ENCODE measurements at places on chromosomes 13 and 19.

DNA sequence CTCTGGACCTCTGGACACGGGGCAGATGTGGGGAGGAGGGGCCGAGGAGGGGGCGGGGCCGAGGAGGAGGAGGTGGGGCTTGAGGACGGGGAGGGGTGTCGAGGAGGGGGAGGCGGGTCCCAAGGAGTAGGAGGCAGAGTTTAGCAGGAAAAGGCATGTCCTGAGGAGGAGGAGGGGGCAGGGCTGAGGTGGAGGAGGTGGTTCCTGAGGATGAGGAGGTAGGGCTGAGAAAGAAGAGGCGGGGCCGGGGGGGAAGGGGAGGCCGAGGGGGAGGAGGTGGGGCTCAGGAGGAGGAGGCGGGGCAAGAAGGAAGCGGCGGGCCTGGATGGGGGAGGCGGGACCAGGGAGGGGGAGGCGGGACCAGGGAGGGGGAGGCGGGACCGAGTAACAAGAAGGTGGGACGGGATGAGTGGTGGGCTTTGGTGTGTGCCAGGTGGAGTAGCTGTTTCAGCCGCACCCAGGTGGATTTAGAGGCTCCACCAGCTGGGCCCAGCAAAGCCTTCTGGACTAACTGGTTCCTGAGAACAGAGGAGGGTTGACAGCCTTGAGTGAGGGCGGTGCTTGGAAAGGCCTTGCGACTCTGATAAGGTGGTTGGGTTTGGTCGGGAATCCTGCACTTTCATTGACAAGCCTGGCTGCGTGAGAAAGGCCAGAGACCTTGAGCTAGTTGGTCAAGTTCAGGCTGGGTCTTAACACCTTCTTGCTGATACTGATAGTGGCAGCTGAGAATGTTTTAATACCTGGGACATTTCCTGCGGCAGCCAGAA lies 7.7 kb downstream of the TECR start:
- DNase-seq: peak; percentile 33

- DNase-seq: peak; percentile 2
Observed at GRCh38 chr13:74372511-74372910, 238.3 kb upstream of the KLF12 start.

DNA sequence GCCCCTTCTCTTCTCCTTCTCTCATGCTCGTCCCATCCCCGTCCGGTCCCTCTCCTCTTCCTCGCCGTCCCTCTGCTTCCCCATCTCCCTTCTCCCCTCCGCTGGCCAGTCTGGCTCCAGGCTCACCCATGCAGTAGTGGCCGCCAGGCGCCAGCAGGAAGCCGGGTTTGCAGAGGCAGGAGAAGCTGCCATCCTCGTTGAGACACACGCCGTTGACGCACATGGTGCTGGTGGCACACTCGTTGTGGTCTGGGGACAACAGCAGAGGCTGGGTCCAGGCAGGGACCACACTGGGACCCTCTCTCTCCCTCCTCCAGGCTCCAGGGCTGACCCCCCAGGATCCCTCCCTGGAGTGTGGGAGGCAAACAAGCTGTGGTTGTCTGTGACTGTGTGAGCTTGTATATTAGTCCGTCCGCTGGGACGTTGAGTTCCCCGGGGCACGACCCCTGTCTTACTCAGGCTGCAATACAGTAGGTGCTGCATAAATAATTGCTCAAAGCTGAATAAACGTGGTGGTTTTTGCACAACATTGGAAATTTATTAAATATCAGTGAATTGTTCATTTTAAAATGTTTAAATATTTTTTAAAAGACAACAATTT lies 16.4 kb downstream of the FBN3 start:
- no peak for DNase-seq

DNA sequence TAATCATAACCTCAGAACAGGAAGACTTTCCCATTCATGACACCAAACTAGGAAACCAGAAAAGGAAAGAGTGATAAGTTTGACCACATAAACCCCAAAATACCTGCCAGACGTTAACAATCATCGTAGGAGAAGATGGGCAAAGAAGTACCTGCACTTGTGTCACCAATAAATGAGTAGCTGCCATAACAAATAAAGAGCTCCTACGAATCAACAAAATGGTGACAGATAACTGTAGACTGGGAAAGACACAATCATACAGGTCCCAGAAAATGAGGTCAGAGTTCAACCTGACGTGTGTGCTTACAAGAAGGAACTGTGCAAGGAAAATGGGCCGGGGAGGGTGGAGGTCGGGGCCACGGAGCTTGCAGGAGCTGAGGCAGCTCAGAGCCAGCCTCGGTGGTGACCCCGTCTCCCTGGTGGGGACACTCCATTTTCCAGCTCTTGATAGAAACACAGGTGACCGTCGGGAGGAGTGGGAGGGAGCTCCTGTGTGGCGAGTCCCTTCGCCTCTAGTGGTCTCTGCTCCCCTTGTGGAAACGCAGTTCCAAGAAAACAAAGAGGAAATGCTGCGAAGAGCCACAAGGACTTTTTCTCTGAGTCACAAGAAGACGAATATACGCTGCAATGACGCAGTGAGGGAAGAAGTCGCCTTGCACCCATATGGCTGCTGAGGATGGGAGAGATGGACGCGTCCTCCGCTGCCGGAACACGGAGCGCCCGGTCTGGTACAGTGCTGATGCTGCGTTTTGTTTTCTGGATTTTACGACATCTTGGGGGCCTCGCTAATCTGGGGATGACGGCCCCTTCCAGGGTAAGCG lies 9.5 kb downstream of the PIP5K1C start:
- no peak for DNase-seq

- DNase-seq: no peak
Observed at GRCh38 chr19:18856385-18857126, 24.8 kb downstream of the UPF1 start.

GRCh38 chr19:12331211-12331941 lies 2.1 kb downstream of the ZNF563 start:
- no peak for DNase-seq

DNA sequence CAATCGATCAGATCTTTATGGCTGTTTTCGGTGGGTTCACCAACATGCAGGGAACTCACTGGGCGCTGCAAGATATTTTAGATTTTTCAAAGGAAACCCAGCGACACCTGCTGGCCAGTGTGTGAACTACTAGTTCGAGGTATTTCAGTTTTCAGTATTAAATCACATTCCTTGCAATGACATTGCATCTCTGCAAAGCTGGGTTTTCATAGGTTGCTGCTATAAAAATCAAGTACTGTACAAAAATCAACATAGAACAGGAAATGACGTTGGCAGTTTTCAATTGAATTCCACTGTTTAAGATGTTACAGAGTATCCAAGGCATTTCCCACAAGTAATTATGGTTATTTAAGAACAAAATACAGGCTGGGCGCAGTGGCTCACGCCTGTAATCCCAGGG lies 17.6 kb downstream of the LIG1 start:
- DNase-seq: peak; percentile 68

DNA sequence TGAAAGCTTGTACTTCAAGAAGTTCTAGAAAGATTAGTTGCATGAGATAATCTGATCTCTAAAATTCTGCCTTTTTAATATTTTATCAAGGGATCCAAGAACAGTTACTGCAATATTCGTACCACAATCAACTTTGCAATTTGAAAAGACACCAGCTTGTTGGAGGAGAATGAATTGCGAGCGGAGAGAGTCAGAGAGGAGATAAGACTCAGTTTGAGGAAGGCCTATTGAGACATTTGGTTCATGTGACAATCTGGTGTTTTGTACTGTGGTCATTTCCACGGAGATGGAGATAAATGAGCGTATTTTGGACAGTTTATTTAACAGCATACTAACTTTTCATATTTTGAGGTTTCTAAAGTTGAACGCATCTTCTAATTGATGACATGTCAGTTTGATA lies 1276.0 kb downstream of the EFNB2 start:
- DNase-seq: no peak

DNA sequence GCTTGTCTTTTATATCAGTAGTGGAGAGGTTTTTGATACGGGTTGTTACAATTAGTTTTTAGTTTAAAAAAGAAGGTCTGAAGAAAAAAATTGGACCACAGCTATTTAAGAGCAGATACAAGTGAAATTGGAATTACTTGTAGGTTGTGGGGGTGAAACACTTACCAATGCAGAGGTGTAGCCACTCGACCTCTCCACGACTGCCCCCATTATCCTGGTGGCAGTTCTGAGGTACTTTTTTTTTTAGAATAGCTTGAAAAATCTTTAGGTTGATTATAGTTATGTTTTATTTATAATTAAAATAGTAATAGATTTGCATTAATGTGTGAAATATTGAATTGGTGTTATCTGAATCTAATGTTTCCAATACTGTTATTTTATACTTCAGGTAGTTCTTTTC lies 60.7 kb downstream of the PAN3 start:
- DNase-seq: no peak

GRCh38 chr19:40387155-40387554 lies 2.8 kb downstream of the HIPK4 start:
- no peak for DNase-seq

GRCh38 chr19:47881757-47882156 lies 4.4 kb downstream of the SULT2A1 start:
- no peak for DNase-seq

DNA sequence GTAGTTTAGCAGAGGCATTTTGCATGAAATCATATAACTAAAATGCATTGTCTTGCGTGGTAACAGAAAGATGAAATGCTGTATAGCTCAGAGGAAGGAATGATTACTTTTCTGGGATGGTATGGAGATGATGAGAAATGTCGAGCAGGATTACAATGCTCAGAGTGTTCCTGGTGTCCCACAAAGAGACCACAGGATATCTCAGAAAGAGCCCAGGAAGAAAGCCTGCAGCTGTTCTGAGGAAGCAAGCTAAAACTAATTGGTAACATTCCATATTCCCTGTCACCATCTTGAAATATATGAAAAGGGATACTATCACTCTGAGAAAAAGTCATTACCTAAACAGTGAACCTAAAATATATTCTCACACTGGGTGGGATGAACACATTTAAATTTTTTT lies 233.1 kb downstream of the POU4F1 start:
- DNase-seq: no peak

GRCh38 chr19:36605101-36605876 lies at the start of gene ZNF382:
Gene ZNF382 (plus strand): TSS chr19:36605313. CDS start chr19:36609915, 4,602 bp downstream.
- DNase-seq: peak; percentile 70

- DNase-seq: no peak
Observed at GRCh38 chr13:112831801-112832200, 137.2 kb upstream of the MCF2L start.

GRCh38 chr13:75514080-75514995 lies 23.3 kb downstream of the COMMD6 start:
- DNase-seq: peak; percentile 40

GRCh38 chr13:114282041-114282670 lies 755 bp downstream of the UPF3A start:
- DNase-seq: peak; percentile 73

DNA sequence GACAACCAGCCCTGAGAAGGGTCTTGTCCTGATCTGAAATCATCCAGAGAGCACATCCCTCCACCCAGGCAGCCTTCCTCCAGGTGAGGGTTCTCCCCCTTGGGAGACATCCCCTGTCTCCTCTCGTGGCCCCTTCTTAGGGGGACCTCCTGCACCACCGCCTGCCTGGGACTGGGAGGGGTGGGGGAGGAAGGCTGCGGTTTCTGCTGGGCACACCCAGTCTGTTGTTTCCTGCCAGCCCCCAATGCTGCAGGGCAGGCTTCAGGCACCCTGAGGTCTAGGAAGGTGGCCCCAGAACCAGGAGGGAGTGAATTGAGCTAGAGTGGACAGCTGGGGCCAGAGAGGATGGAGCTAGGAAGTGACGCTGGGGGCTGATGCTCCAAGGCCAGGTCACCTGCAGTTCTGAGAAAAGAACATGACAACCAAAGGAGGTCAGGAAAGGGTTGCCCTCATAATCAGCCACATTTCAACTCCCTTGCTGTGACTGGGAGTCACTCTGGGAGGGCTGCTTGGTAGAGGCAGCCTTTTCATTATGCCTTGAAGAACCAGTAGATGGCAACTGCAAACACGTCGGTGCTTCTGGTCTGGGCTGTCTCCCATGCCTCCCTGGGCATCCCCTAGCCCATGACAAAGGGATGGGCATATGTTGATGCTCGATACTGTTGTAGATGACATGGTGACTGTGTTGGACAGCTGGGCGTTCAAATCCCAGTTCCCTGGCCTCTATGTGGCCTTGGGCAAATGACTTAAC lies 1.4 kb downstream of the ARHGEF18 start:
- DNase-seq: no peak

GRCh38 chr19:13078897-13079541 lies 23.6 kb downstream of the LYL1 start:
- no peak for DNase-seq

- no peak for DNase-seq
Observed at GRCh38 chr13:98326291-98326690, 149.2 kb upstream of the RNF113B start.

GRCh38 chr13:76887076-76887563 lies 915 bp upstream of the KCTD12 start:
- no peak for DNase-seq

- no peak for DNase-seq
Observed at GRCh38 chr19:13029301-13029880, 34.1 kb downstream of the NFIX start.

DNA sequence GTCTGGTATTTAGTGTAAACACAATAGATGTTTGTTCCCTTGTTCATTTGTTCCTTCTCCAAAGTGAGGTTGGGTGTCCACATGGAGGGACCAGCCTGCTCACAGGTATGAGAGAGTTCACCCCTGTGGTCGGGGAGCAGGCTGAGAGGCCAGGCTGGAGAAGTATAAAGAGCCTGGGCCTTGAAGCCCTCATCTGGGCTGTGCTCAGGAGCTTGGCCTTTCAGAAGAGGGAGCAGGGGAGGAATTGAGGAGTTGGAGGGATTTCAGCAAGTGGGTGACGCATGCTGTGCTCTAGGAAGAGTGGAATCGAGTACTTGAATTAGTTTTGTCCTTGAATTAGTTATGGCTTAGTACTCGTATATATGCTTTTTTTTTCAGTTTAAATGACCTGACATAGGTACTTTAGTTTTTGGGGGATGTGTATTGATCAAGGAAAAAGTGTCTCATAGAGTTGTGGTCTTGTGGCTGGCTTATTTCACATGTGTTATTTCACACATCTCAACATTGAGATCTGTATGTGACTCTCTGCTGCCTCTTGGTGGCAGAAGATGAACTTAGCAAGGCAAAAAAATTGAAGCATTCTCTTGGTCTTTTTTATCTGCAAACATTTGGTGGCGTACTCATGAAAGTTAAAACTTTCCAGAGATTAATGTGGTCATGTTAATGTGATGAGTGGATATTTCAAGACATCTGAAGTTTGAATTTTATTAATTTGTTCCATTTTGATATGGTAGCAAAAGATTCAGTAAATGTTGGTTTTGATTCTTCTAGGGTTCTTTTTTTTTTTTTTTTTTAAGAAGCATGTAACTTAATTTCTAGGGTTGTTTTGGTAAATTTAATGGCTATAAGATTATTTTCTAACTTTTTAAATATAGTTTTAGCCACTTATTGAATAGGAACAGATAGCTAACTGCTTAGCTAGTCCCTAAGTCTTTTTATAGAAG lies 54.3 kb downstream of the SLAIN1 start:
- DNase-seq: peak; percentile 18

- no peak for DNase-seq
Observed at GRCh38 chr19:47661611-47662010, 51.6 kb upstream of the EHD2 start.

DNA sequence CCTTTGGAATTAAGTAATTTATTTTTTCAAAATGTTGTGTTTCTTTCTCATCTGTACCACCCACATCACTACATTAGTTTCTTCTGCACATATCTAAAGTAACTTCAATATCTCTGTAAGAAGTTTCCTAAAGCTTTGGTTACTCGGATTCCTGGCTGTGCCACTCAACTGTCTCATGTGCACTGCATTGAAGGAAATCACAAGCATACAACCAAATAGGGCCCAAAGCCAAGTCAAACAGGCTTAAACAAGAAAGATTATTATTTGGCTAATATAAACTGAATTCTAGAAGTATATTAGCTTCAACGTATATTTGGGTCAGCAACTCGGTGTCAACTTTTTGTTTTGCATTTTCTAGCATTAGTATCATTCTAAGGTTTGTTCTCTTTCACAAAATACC lies 1647.6 kb upstream of the SPRY2 start:
- DNase-seq: no peak
